Cardiac muscle cell (in vitro differentiated cells and primary cell): ENCODE measurements at places on chromosomes 6 and 20.
A peak's percentile ranks its signal among the peaks of the same experiment; 100 is the strongest.

- DNase-seq: no peak
These were observed 134.2 kb downstream of the MRPL14 start for GRCh38 chr6:43992783-43993644.

GRCh38 chr6:53922539-53922981 lies 127.8 kb downstream of the LRRC1 start:
- no peak for DNase-seq

DNA sequence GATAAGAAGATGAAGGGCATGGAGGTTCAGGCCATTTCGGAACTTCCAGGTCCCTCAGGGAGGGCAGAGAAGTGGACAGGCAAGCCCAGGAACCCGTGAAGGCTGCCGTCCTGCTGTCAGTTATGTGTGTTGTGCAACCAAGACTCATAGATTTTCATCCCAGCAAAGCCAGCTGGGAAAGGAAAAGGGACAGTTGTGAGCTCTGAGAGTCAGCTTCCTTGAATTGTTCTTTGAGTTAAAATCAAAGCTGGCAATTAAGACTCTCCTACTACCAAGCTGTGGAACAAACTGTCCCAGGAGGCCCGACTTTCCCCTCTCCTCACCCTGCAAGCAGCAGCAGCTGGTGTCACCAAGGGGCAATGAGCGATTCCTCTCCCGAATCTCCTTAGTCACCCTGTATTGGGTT lies 46.3 kb upstream of the IYD start:
- no peak for DNase-seq

DNA sequence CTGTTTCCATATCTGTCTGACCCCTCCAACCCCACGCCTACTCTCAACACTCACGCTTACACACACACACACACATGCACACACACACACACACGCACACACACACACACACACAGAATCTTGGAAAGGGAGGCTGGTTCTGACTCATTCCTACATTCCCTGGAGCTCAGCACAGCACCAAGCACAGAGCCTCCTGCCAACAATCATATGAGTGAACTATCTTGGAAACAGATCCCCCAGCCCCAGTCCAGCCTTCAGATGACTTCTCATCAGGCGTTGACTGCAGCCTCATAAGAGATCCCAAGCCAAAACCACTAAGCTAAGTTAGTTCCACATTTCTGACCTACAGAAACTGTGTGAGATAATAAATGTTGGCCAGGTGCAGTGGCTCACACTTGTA lies 14.1 kb upstream of the HCK start:
- DNase-seq: peak; percentile 54

- no peak for DNase-seq
These were observed 13.2 kb upstream of the ASXL1 start for GRCh38 chr20:32344835-32345506.

DNA sequence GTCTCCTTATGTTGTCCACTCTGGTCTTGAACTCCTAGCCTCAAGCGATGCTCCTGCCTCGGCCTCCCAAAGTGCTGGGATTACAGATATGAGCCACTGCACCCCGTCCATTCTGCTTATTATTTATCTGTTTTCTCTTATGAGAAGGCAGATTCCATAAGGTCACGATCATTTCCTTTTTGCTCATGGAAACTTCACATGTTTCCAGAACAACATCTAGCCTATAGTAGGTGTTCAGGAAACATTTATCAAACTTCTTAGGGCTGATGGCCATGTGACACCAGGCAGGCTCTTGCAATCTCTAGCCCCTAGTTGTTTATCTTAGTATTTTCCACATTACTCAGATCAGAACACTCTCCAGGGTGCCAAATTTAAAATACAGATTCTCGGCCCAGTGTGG lies 61.2 kb downstream of the ZFP64 start:
- DNase-seq: no peak
